ENCODE measurements at places on chromosomes 7 and 10.

- no peak for DNase-seq
These were observed 38.1 kb downstream of the USP54 start for GRCh38 chr10:73552819-73553715.

DNA sequence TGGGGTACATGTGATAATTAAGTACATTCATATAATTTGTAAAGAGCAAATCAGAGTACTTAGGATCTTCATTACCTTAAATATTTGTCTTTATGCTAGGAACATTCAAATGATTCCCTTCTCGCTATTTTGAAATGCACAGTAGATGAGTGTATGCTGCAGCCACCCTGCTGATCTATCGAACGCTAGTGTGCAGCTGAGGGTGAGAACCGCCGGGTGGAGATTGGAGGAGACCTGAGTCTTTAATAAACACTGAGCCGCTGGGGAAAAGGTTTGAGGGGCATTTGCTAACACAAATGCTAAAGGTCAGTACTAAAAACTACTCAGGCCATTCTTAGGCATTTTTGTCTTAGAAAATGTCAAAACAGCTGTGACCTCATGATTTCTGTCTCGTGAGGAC is 148.0 kb downstream of the DPP6 start:
- no peak for DNase-seq

DNA sequence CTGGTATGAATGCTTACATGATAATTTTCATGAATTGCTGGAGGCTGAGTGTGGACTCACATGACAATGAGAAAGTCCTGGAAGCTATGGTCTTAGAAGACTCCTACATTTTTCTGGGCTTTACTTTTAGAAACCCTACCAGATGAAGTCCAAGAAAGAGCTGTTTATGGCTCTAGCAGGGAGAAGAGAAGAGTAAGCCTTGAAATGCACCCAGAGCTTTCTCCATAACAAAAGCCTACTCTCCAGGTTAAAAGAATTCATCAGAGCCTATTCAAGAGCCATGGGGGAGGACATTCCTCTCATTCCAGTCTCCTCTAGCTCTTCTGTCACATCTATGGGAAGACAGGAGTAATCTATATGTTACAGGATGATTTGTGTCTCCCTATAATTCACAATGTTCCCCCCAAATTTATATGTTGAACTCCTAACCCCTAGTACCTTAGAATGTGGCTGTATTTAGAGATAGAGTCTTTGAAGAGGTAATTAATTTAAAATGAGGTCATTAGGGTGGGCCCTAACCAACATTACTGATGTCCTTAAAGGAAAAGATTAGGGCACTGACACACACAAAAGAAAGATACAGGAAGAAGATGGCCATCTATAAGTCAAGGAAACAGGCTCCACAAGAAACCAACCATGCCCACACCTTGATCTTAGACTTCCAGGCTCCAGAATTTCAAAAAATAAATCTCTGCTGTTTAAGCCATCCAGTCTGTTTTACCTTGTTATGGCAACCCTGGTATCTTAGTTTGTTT is 193.8 kb upstream of the PTER start:
- no peak for DNase-seq

DNA sequence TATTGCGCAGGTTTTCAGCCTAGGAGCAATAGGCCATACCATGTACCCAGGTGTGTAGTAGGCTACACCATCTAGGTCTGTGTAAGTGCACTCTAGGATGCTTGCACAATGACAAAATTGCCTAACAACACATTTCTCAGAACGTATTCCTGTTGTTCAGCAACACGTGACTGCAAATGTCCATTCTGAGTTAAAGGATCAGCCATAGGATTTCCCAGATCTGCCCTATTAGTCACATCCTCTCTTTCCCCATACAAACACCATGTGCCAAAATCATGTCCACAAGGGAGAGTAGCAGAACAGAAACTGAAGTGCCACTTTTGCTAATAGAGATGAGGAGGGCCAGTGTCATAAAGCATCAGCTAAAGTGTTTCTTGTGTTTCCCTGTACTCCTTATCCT is 42.6 kb upstream of the AMPH start:
- DNase-seq = no peak

DNA sequence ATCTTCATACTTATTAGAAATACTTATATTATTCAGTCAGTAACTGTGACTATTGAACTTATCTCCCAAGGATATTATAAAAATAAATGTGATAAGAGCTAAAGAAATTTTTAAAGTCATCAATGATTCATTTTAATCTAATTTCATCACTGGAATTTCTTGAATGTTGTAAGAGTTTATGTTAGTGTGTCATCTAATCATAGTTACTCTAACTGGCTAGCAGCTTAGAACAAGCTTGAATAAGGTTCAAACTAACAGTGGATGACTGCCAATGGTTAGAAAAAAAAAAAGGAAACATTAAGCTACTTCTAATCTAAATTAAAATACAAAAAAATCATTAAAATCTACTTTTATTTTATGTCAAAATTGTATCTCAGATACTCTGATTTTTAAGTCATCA is 1066.3 kb downstream of the CNTNAP2 start:
- DNase-seq = no peak

- DNase-seq = no peak
These were observed 46.1 kb downstream of the WIPF3 start for GRCh38 chr7:29852457-29852856.

DNA sequence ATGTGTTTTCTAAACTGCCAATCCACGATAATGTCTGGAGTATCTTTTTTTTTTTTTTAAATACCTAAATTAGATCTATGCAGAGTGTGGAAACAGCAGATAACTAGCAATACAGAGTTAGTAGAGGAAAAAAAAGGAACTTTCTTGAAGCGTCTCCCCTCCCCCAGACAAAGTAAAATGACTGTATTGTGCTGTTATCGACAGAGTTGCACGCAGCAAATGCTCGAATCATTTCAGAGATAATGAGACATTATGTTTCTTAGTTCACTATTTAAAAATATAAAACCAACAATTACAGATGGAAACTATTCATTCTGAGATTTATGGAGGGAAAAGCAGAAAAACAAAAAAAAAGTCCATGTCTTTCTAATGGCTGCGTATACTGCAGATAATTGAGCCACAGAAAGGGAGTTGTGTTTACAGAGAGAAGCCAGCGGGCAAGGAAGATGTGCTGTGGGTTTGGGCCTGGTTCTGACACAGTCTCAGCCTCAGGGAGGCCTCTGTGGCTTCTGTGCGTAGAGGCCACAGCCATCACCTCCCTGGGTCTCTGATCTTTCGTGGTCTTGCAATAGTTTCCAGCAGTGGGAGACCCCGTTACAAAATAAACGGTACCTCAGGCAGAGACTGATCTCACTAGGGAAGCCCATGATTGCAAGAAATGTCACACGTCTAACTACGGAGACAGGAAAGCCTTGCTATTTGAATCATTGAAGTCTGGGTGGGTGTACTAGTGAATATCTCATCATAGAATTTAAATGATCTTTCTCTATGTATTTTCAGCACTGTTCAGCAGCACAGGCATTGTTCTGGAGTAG is 19.1 kb upstream of the KLF6 start:
- DNase-seq = no peak

DNA sequence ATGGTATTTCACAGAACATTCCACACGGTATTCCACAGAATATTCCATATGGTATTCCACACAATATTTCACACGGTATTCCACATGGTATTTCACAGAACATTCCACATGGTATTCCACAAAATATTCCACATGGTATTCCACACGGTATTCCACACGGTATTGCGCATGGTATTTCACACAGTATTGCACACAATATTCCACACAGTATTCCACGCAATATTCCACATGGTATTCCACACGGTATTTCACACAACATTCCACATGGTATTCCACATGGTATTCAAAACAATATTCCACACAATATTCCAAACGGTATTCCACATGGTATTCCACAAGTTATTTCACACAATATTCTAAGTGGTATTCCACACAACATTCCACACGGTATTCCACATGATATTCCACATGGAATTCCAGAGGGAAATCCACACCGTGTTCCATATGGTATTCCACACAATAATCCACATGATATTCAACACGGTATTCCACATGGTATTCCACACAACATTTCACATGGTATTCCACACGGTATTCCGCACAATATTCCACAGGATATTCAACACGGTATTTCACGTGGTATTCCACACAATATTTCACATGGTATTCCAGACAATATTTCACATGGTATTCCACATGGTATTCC is 136.7 kb upstream of the CHST15 start:
- DNase-seq = no peak

DNA sequence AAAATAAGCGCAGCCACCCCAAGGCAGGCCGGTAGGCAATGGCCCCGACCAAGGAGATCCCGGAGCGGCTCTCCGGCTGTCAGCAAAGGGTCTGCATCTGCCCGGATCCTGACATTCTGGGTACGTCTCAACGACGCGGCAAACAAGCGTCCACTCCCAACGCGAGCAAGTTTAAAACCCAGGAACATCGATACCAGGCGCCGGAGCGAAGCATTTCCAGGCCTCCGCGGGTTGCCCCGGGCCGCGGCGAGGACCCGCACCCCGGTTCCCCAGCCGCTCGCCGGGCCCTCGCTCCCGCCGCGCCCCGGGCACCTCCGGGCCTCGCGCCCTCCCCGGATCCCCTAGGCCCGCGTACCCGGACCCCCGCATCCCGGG is 453 bp downstream of the URGCP start:
- DNase-seq = no peak

GRCh38 chr7:47371733-47372368 is 210.1 kb downstream of the TNS3 start:
- DNase-seq = peak; percentile 83

DNA sequence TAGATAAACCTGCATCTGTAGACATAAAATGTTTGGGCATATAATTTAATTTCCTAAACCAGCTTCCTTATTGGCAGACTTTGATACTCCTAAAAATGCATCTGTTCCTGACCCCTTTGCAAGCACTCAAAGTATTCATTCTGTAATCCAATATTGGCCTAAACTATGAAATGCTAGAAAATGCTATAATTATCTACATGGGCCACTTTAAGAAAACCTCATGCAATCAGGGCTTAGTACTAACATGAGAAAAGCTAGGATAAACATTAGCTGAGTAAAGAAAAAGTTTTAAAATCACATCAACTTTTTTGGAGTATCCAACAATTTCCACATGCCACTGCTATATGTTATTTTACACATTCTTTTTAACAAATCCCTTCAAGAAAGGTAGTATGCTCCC is 57.2 kb downstream of the PARD3 start:
- no peak for DNase-seq

GRCh38 chr10:102869258-102870198 is at the start of gene AS3MT:
AS3MT (plus strand) TSS chr10:102869470; CDS start chr10:102869593, 123 bp downstream.
- DNase-seq = peak; percentile 35

- DNase-seq = no peak
These were observed 8.3 kb downstream of the PRRT4 start for GRCh38 chr7:128353189-128353588.

GRCh38 chr7:155190688-155191087 is 107.0 kb upstream of the INSIG1 start:
- DNase-seq = no peak

DNA sequence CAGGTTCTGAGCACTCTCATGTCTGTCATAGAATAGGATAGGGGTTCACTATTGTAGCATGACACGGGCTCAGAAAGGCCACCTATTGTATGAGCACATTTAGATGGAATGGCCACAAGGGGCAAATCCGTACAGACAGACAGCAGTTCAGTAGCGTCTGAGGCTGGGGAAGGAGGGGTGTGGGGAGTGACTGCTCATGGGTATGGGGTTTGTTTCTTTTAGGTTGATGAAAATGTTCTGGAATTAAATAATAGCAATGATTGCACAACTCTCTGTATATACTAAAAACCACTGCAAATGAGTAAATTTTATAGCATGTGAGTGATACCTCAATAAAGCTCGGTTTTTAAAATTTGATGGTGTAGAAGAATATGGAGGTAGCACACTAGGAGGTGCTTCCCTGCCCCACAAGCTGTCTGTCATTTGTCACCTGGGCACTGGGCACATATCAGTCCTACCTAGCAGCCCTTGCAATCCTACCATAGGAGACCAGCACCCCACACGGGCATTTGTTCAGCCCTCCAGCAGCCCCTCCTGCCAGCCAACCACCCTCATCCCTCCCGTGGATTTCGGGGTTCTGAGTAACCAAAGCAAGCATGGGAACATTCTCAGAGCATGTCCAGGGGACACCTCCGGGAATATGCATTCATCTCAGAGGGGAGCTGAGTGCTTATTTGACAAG is 35.2 kb downstream of the KCNMA1 start:
- DNase-seq = no peak

GRCh38 chr7:953547-954327 is 743 bp downstream of the ADAP1 start:
- no peak for DNase-seq

- DNase-seq = no peak
These were observed 20.0 kb upstream of the GALNTL5 start for GRCh38 chr7:151936207-151936606.

- no peak for DNase-seq
These were observed 1361.7 kb downstream of the XPNPEP1 start for GRCh38 chr10:108561649-108562048.

GRCh38 chr7:5086256-5086655 is 40.6 kb downstream of the RBAK start:
- DNase-seq = no peak

DNA sequence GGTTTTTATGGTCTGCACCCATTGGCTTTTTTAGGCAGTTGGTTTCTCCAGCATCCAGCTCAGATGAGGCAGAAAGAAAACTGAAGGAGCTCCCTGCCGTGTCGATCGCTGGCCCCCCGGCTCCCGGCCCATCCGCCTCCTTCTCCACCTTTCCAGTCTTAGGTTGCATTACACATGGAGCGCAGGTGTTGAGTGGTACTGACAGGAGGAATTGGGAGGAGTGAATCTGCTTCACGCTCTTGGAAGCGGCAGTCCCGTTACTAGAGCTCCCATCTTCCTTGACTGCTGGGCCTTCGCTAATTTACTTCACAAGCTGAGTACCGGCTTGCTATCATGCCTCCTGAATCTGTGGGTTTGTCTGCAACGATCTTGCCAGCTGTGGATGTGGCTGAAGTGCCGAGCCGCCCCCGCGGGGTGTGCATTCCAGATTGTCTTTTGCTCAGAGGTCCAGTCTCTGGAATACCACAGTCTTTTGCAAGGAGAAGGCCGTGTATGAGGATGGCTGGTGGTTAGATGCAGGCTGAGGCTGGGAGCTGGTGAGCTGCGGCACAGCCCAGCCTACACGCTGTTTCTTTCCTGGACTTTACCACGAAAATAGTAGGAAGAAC is 17.1 kb downstream of the IQCE start:
- no peak for DNase-seq

DNA sequence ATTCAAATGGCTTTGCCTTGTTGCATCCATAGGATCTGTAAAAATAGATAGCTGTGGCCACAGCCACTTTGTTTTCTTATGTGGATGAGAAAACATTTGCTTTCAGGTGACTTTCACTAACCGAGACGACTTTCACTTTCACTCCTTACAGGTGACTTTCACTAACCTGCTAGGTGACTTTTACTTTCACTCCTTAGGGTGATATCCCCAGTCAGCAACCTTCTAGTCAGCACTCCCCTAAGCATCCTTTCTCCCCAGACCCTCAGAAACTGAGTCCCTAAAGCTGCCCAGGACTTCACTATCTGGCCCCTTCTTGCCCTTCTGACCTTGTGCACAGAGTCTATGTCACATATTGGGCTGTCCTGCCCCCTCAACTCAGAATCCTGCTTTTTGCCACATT is 177.5 kb downstream of the RELN start:
- no peak for DNase-seq

All from SHP77 (cell line).